G401 (cell line): ENCODE measurements at places on chromosomes 5 and 9. TPM values are rescaled to one million over a fixed set of nuclear protein-coding genes. Genes with fewer than 3 reads are reported as not detected.

Gene ZNF300
- total RNA-seq, result not detected in 2 replicates

Gene ADRA1B
- 41.4 and 46.5 TPM in 2 replicates for total RNA-seq

Gene COL5A1
- 0.37 and 0.58 TPM in 2 replicates for total RNA-seq

DNA sequence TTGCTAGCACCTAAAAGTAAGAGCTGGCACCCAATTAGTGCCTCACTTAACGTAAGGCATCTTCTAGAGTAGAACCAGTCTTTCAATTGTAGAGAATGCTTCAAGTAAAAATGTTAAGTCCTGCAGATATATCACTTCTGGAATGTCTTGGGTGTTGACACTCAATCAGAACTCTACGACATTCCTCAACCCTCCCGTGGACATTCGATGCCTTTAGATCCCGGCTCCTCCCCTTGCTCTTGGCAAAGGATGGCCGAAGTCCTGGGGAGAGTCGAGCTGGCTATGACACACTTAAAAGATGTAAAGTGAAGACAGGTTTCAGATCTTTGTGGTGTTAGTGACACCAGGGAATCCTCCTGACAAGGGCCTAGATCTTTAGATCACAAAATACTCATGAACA is 87.5 kb upstream of the ERCC6L2 start:
- DNase-seq, result no peak

Gene CDH9
- not detected in 2 replicates for total RNA-seq
